Spleen (tissue), 13 donors: ENCODE measurements at places on chromosomes 7 and 10. TPM values are rescaled to one million over a fixed set of nuclear protein-coding genes. Genes with fewer than 3 reads are reported as not detected.

DNA sequence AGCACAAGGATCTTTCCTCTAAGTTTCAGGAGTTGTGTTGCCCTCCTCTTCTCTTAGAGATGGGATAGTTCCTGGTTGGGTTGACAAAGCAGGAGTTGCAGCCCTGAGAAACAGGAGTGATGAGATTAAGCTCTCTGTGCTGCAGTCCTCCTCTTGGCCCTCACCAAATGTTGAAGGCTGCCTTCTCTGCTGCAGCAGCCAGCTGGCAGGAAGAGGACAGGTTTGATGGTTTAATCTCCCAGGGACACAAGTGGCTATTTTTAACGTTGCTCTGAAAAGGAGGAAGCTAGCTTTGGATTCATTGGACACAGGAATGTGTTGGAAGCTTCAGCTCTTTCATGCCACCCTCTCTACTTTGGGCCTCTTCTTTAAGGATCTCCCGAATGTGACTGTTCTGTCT, 9.4 kb downstream of the STRIP2 start:
- DNase-seq: no peak

Gene PDZD7
- 1.6 TPM for total RNA-seq

Gene HOXA3
- 0.56 TPM for total RNA-seq

DNA sequence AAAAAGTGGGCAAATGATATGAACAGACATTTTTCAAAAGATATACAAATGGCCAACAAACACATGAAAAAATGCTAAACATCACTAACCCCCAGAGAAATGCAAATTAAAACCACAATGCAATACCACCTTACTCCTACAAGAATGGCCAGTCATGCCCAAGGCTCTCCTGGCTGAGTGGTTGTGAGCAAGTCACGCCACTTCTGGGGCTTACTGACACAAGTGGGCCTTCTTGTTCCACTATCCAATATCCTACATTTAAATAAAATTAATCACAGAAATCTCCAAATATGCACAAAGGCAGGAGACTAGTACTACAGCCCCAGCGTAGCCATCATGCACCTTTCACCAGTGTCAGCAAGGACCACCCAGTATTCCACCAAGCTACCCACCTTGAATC, 181.9 kb downstream of the TNS3 start:
- DNase-seq: no peak

Gene CYP3A4
- total RNA-seq: not detected

Gene LAMB4
- total RNA-seq: 0.18 TPM

DNA sequence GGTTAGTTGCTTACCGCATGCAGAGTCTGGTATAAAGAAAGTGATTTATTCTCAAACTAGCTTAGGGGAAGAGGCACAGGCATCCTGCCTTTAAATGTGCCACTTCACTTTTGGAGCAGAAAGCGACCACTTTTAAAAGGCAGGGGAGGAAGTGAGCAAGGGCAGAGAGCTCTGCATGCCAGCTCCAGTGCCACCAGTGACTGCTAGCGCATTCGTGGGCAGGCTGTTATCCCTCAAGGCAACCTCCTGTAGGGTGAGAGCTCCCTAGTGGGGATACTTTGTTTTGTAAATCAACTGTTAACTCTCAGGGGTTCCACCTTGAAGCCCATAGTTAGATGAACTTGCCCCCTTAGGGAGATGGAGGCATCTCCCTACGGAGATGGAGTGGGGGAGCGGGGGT, 29.4 kb upstream of the GRB10 start:
- DNase-seq: no peak

DNA sequence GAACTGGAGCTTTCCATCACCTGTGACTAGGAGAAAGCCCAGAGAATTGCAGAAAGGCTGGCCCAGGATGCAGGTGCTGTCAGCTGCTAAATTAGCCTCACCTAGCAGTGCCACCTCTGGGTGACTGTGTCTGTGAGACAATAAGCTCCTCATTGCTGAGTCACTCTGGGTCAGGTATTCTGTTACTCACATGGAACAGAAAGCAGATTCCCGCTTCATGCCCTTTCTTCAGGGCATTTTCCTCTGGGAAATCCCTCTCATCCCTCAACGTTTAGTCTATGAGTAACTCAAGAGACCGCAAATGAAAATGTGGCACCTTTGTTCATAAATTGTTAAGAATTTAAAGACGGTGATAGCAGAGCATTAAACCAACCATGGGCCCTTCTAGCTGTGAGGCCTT, 184.0 kb downstream of the ADAM12 start:
- no peak for DNase-seq
